Tracheal epithelial cell (primary cell): ENCODE measurements at places on chromosomes 7 and 10. TPM values are rescaled to one million over a fixed set of nuclear protein-coding genes. Genes with fewer than 3 reads are reported as not detected.

The SSC4D gene
- total RNA-seq = 0.64 and 5.3 TPM in 2 replicates

The BAIAP2L1 gene
- 21.9 and 25.6 TPM in 2 replicates for total RNA-seq

The WNT2 gene
- not detected in 2 replicates for total RNA-seq

The ANXA8L1 gene
- total RNA-seq = 183 and 261 TPM in 2 replicates

The BMPR1A gene
- 39.0 TPM in 2 replicates for total RNA-seq

The ASB10 gene
- not detected in 2 replicates for total RNA-seq

The CLDN15 gene
- 1.4 and 1.7 TPM in 2 replicates for total RNA-seq

The RET gene
- total RNA-seq = 0.21 and 1.2 TPM in 2 replicates

The KCND2 gene
- under 0.01 TPM in 1 of 2 replicates, not detected in the other for total RNA-seq

The CPA2 gene
- 0.43 TPM in 1 of 2 replicates, not detected in the other for total RNA-seq

The OR9A2 gene
- total RNA-seq = not detected in 2 replicates

The SPDYE1 gene
- not detected in 2 replicates for total RNA-seq

The PKD1L1 gene
- under 0.01 TPM in 1 of 2 replicates, not detected in the other for total RNA-seq

The NPTX2 gene
- total RNA-seq = under 0.01 TPM in 1 of 2 replicates, not detected in the other

The TIAL1 gene
- total RNA-seq = 24.3 and 27.3 TPM in 2 replicates

The INMT gene
- not detected in 2 replicates for total RNA-seq

The SFMBT2 gene
- total RNA-seq = under 0.01 TPM in 2 replicates

The GPR158 gene
- under 0.01 TPM in 1 of 2 replicates, not detected in the other for total RNA-seq

The LIPK gene
- 0.43 and 0.48 TPM in 2 replicates for total RNA-seq

The COL1A2 gene
- 0.85 and 3.1 TPM in 2 replicates for total RNA-seq

The GBX1 gene
- total RNA-seq = 0.24 TPM in 1 of 2 replicates, not detected in the other

The ADAP1 gene
- total RNA-seq = 18.3 and 25.6 TPM in 2 replicates

The CTAGE4 gene
- total RNA-seq = 2.4 TPM in 1 of 2 replicates, not detected in the other

The GPR37 gene
- total RNA-seq = 1.1 and 1.4 TPM in 2 replicates

The SH3PXD2A gene
- 13.0 and 16.6 TPM in 2 replicates for total RNA-seq

The PPP3CB gene
- 19.2 and 19.8 TPM in 2 replicates for total RNA-seq

The BHLHA15 gene
- 0.85 and 3.4 TPM in 2 replicates for total RNA-seq

The NKX1-2 gene
- 1.5 and 2.2 TPM in 2 replicates for total RNA-seq

The LRRC18 gene
- not detected in 2 replicates for total RNA-seq

The CCM2 gene
- total RNA-seq = 40.9 and 45.1 TPM in 2 replicates

The AKR1C1 gene
- total RNA-seq = 152 and 278 TPM in 2 replicates

The PPP1R17 gene
- total RNA-seq = not detected in 2 replicates

The AGMO gene
- 0.24 and 0.43 TPM in 2 replicates for total RNA-seq

The DYNC1I1 gene
- 0.21 and 0.24 TPM in 2 replicates for total RNA-seq

The PRLHR gene
- not detected in 2 replicates for total RNA-seq

The CAMK2B gene
- 0.72 TPM in 1 of 2 replicates, not detected in the other for total RNA-seq

The IFIT1B gene
- total RNA-seq = not detected in 2 replicates

The NKX2-3 gene
- total RNA-seq = not detected in 2 replicates

The CLDN3 gene
- total RNA-seq = 2.7 TPM in 1 of 2 replicates, not detected in the other

The C10orf62 gene
- total RNA-seq = not detected in 2 replicates

The EXOC6 gene
- total RNA-seq = 2.6 and 63.9 TPM in 2 replicates

The TCERG1L gene
- not detected in 2 replicates for total RNA-seq

The MAGI2 gene
- 0.96 and 1.7 TPM in 2 replicates for total RNA-seq

The RBM20 gene
- under 0.01 TPM in 1 of 2 replicates, not detected in the other for total RNA-seq

The SFRP5 gene
- not detected in 2 replicates for total RNA-seq

The PNLIPRP3 gene
- total RNA-seq = 13.0 and 68.0 TPM in 2 replicates

The CDK13 gene
- total RNA-seq = 46.0 and 57.5 TPM in 2 replicates
